ENCODE measurements at places on chromosomes 7 and 10.

- DNase-seq, result no peak
Measured at GRCh38 chr7:157601530-157601929, 264.7 kb downstream of the DNAJB6 start.

DNA sequence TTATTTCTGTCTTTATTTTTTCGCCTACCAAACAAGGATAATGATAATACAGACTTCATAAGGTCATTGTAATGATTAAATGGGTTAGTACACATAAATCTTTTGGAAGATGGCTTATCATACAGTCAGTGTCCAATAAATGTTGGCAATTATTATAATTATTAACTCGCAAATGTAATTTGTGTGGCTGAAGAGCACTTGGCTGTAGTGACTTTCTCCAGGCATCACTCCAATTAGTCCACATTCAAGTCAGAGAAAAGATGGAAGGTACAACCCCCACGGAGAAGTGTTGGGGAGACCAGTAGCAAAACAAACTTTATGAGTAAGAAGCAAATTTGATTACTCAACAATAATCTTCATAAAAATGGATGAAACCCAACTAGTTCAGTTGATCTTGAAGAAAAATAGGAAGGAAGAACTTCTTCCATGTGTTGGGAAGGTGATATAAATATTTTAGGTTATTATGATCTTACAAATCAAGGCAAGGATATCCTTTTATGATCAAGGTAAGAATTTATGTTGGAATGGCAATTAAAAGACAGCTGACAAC is 5.1 kb downstream of the AOAH start:
- no peak for DNase-seq

DNA sequence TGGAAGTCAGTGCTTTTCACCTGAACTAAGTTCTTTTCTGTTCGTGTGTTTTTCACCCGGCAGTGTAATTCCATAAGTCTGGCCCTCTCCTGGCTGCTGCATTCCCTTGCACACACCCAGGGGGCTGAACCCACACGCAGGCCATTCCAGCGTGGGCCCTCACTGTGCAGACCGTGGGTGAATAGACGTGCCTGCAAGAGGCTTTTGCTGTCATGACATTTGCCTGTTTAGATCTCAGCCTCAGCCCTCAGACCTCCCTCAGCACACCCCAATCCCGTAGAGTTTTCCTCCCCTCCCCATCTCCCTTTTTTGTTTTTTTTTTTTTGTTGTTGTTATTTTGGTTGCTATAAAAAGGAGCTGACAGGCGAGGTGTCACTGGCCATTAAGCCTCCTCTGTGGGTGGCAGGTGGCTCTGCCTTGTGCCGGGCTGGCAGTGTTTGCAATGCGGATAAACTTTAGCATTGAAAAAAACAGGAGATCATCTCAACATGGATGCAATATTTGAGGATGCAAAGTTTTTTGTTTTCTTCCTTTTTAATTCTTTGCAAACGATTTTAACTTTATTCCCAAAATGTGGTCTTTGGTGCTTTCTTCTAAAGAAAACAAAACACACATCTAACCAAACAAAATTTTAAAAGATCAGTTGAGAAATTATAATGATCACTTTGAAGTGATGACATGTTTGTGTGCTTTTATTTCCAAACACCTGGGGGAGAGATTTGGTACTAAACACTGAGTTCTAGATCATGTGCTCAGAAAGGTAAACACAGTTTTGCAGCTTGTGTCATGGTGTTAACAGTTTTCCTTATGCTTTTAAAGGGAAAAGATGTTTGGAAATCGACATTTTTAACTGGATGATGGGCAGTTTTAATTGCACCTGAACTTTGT is 58.8 kb downstream of the WDR37 start:
- DNase-seq, result no peak

DNA sequence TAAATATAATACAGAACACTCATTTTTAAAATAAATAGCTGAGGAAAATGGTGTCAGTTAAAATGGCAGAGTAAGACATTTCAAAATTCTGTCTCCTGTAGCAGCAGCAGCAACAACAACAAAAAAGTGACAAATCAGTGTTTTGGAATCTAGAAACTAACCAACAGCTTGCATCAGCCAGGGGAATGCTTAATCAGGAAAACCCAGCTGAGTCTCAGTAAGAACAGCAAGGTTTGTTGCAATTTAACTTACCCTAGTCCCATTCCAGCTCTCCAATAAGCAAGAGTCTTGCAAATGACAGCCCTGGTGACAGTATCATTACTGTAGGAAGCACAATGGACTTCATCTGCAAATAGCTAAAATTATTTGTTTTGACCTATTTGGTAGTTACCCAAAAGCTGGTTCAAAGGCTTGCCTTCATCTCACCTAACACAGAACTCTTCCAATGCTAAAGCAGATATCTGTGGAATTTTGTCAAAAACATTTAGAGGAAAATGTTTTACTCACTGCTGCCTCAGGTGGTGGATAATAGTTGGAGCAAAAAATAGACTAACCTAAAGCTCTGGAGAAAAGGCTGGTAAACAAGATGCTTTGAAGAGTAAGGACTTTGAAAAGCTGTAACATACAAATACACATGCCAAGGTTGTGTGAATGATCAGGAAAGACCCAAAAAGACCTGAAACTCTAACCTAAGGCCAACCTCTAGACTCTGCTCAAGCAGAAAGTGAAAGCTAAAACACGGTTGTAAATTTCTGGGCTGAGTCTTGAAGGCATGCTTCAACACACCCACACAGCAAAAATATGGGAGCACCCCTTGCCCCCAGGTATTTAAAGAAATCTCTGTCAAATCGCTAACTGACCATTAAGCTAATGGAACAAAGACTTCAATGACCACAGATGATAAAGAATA is 9.9 kb upstream of the ARHGAP22 start:
- no peak for DNase-seq

DNA sequence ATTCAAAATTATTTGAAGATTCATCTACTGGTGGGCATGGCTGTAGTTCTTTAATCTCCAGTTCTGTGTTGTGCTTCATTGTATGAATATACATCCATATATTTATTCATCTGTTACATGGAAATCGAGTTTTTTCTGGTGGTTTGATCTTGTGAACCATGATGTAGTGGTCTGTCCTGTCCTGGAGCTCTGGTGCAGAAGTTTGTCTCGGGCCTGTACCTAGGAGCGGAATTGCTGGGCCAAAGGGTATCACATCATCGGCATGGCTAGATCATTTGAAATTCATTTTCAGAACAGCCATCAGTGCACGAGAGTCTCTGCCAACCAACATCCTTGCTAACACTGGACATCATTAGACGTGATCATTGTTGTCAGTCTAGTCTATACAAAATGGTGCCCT is 107.0 kb downstream of the ELFN1 start:
- no peak for DNase-seq

GRCh38 chr10:95559896-95560277 is 1.3 kb downstream of the SORBS1 start:
- DNase-seq, result no peak
